ENCODE measurements at places on chromosomes 13 and 19. TPM values are rescaled to one million over a fixed set of nuclear protein-coding genes. Genes with fewer than 3 reads are reported as not detected.
A peak's percentile ranks its signal among the peaks of the same experiment; 100 is the strongest.

DNA sequence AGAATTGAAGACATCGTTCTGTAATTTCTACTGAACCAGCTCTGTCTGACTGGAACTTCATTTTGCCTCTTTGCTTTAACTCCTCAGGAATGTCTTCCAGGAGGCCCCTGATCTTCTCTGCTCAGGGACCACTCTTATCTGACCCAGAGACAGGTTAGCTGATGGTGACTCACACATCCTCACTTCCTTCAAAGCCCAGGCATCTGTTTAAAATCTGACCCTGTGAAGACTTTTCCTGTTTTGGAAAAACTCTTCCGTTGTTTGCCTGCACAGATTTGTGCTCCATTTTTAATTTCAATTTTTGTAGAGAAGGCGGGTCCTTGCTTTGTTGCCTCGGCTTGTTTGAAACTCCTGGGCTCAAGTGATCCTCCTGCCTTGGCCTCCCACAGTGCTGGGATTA, 1.6 kb downstream of the ARL11 start:
- H3K27me3 ChIP-seq, result no peaks in the 10 kb centered on the region
- no peak overlapping the region for H3K4me3 ChIP-seq
- H3K27ac ChIP-seq, result no peak overlapping the region
- H3K36me3 ChIP-seq, result no peaks in the 10 kb centered on the region
- peaks cover 7% of the 10 kb centered on the region for H3K4me1 ChIP-seq

- no peak overlapping the region for H3K27ac ChIP-seq
- peaks cover 47% of the 10 kb centered on the region for H3K27me3 ChIP-seq
- H3K4me3 ChIP-seq, result no peak overlapping the region
- no peaks in the 10 kb centered on the region for H3K36me3 ChIP-seq
Observed at GRCh38 chr13:20190481-20191310, 2.0 kb downstream of the GJB2 start.

DNA sequence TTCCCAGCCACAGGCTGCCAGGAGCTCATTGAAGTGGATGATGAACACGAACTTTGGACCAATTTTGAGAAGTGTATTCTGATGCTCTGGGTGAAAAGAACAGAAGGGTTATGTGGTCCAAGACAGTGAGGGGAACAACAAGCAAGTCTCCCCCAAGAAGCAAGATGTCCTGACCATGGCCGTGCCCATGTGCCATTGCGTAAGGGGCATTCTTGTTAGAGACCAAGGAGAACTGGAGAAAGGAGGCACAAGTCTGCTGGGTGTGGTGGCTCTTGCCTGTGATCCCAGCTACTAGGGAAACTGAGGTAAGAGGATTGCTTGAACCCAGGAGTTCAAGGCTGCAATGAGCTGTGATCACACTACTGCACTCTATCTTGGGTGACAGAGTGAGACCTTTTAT, 27.0 kb upstream of the UBAC2 start:
- H3K4me3 ChIP-seq, result no peak overlapping the region
- H3K27ac ChIP-seq, result no peak overlapping the region
- peaks cover 2% of the 10 kb centered on the region for H3K27me3 ChIP-seq
- H3K36me3 ChIP-seq, result no peaks in the 10 kb centered on the region

- H3K4me1 ChIP-seq, result peaks cover 10% of the 10 kb centered on the region
- no peaks in the 10 kb centered on the region for H3K36me3 ChIP-seq
Observed at GRCh38 chr19:4234142-4234861, 5.0 kb downstream of the EBI3 start.

- no peak overlapping the region for H3K27ac ChIP-seq
- H3K27me3 ChIP-seq, result no peaks in the 10 kb centered on the region
- H3K4me3 ChIP-seq, result no peak overlapping the region
- no peak for DNase-seq
- no peaks in the 10 kb centered on the region for H3K4me1 ChIP-seq
Observed at GRCh38 chr13:100300243-100300642, 211.3 kb downstream of the PCCA start.

DNA sequence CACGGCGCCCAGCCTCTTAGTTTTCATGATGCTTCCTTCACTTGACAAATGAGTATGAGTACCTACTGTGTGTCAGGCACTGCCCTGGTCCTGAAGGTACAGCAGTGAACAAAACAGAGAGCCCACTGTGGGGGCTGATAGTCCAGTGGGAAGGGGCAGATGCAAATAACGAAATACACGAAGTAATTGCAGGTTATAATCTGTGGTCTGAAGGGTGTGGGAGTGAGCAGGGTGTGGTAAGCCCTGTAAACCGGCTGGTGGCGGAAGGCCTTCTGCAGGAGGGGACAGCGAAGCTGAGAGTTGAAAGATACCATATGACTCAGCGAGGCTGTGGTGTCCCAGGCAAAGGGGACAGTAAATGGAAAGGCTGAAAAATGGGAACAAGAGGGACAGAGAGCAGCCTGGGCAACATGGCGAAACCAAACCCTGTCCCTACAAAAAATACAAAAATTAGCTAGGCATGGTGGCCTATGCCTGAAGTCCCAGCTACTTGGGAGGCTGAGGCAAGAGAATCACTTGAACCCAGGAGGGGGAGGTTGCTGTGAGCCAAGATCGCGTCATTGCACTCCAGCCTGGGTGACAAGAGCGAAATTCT, 60.5 kb downstream of the MAP4K1 start:
- peaks cover 17% of the 10 kb centered on the region for H3K27me3 ChIP-seq
- no peak overlapping the region for H3K27ac ChIP-seq
- DNase-seq, result no peak
- H3K4me3 ChIP-seq, result no peak overlapping the region
- peaks cover 11% of the 10 kb centered on the region for H3K4me1 ChIP-seq
- no peaks in the 10 kb centered on the region for H3K36me3 ChIP-seq

The DGKH gene
- total RNA-seq, result 11.7 TPM

DNA sequence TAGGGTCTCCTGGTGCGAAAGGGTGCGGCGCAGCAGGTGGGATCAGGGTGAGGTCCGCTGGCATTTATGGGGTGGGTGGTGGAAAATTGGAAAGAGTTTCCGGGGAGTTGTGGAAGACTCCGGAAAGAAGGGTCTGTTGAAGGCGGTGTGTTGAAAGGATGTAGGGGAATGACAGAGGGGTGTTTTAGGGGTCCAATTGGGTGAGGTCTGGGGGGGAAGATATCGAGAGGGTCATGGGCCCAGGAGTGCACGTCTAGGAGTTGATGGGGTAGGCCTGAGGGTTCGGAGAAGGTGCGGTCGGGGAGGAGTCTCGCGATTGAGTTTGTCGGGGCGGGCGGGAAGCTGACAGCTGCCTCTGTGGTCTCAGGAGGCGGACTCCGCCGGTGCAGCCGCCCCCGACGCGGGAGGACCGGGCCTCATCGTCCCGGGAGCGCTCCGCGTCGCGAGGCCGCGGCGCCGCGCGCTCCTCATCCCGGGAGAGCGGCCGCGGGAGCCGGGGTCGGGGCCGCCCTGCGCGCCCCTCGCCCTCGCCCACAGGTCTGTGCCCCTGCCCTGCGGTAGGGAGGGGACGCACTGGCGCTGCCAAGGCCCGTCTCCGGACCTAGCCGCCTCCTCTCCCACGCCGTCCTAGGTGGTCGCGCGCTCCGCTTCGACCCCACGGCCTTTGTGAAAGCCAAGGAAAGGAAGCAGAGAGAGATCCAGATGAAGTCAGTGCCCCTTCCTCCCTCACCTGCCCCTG, 7.0 kb downstream of the PGLYRP1 start:
- H3K27me3 ChIP-seq, result peaks cover 21% of the 10 kb centered on the region
- H3K27ac ChIP-seq, result no peak overlapping the region
- H3K4me1 ChIP-seq, result peaks cover 16% of the 10 kb centered on the region
- DNase-seq, result peak; percentile 49

The RETN gene
- total RNA-seq, result not detected

DNA sequence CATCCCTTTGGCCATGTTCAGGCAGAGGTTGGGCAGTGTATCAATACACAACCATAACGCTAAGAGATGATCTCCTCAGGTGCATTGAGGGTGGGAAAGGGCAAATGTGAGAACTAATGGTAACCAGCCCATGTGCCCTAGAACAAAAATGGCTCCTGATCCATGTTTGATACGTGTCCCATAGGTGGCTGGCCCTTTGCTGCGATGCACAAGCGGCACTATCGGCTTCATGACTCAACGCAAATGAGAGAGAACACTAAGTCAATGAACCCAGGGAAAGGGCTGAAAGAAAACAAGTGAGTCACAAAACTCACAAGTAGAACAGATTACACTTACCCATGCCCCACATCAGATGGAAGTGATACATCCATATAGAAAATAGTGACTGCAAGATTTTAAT, 201.7 kb downstream of the ABCC4 start:
- H3K4me1 ChIP-seq, result no peaks in the 10 kb centered on the region
- no peak overlapping the region for H3K4me3 ChIP-seq
- peaks cover 52% of the 10 kb centered on the region for H3K36me3 ChIP-seq
- no peaks in the 10 kb centered on the region for H3K27me3 ChIP-seq
- H3K27ac ChIP-seq, result no peak overlapping the region
- no peak for DNase-seq

DNA sequence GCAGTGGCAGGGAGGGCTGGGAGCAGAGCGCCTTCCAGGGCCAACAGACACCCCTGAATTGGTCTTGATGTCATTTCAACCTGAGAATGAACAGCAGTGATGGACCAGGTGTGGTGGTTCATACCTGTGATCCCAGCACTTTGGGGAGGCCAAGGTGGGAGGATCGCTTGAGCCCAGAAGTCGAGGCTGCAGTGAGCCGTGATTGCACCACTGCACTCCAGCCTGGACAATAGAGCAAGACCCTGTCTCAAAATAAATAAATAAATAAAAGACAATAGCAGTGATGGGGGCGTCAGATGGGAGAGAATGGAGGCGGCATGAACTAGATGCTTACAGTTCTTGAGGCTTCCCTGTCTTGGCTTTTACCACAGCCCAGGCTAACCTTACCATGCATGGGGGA, 46.1 kb upstream of the ONECUT3 start:
- no peak overlapping the region for H3K4me3 ChIP-seq
- H3K4me1 ChIP-seq, result no peaks in the 10 kb centered on the region
- H3K27me3 ChIP-seq, result peaks cover 20% of the 10 kb centered on the region
- no peaks in the 10 kb centered on the region for H3K36me3 ChIP-seq
- no peak overlapping the region for H3K27ac ChIP-seq

- no peaks in the 10 kb centered on the region for H3K4me1 ChIP-seq
- no peak overlapping the region for H3K4me3 ChIP-seq
- H3K27ac ChIP-seq, result no peak overlapping the region
- H3K27me3 ChIP-seq, result no peaks in the 10 kb centered on the region
Observed at GRCh38 chr13:73287831-73288230, 229.0 kb downstream of the KLF5 start.

DNA sequence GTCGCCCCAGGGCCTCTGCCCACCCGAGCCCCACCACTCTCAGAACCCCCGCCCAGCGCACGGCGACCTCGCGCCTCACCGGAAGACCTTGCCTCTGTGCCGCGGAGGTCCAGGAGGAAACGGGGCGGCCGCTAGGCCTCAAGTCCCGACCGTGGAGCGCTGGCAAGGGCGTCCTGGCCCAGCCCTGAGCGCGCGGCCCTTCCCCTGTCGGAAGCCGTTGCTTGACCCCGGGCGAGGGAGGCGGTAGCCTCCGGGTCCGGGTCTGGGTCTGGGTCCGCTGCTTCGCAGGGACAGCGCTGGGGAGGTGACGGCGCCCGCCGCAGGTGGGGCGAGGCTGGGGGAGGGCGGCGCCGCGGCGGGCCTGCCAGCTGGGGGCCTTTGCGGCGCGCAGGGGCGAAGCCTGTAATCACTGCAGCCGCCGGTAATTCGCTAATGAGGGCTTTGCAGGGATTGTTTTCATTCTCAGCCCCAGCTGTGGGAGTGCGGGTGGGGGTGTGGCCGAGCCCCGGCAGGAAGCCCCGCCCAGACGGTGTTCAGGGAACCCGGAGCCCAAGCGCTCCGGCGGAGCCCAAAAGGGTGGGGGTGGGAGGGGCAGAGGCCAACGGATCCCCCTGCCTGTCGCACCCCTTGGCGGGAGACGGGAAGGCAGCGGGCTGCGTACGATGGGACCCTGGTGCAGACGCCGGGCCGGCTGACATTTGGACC, 8.6 kb downstream of the C19orf25 start:
- H3K27ac ChIP-seq, result no peak overlapping the region
- peak overlapping the region; percentile 50 for H3K4me3 ChIP-seq
- peaks cover 18% of the 10 kb centered on the region for H3K27me3 ChIP-seq

The TMEM161A gene
- 25.8 TPM for total RNA-seq

GRCh38 chr13:28056426-28056825, 44.0 kb downstream of the FLT3 start:
- no peak overlapping the region for H3K4me3 ChIP-seq
- no peak for DNase-seq
- peaks cover 18% of the 10 kb centered on the region for H3K27me3 ChIP-seq
- no peak overlapping the region for H3K27ac ChIP-seq

- no peak overlapping the region for H3K27ac ChIP-seq
- H3K4me3 ChIP-seq, result no peak overlapping the region
- no peak for DNase-seq
- no peaks in the 10 kb centered on the region for H3K36me3 ChIP-seq
- H3K4me1 ChIP-seq, result no peaks in the 10 kb centered on the region
Observed at GRCh38 chr13:101695870-101696516, 243.5 kb downstream of the ITGBL1 start.

DNA sequence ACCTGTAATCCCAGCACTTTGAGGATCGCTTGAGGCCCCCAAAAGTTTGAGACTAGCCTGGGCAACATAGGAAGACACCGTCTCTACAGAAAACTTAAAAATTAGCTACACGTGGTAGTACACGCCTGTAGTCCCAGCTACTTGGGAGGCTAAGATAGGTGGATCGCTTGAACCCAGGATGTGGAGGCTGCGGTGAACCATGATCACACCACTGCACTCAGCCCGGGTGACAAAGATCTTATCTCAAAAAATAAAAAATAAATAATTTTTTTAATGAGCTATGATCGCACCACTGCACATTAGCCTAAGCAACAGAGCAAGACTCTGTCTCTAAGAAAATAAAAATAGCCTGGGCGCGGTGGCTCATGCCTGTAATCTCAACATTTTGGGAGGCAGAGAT, 6.6 kb downstream of the RCBTB2 start:
- H3K27ac ChIP-seq, result no peak overlapping the region
- no peak overlapping the region for H3K4me3 ChIP-seq

- no peak for DNase-seq
- no peak overlapping the region for H3K27ac ChIP-seq
- no peaks in the 10 kb centered on the region for H3K27me3 ChIP-seq
- no peak overlapping the region for H3K4me3 ChIP-seq
Observed at GRCh38 chr13:112242777-112243176, 133.4 kb upstream of the SPACA7 start.

DNA sequence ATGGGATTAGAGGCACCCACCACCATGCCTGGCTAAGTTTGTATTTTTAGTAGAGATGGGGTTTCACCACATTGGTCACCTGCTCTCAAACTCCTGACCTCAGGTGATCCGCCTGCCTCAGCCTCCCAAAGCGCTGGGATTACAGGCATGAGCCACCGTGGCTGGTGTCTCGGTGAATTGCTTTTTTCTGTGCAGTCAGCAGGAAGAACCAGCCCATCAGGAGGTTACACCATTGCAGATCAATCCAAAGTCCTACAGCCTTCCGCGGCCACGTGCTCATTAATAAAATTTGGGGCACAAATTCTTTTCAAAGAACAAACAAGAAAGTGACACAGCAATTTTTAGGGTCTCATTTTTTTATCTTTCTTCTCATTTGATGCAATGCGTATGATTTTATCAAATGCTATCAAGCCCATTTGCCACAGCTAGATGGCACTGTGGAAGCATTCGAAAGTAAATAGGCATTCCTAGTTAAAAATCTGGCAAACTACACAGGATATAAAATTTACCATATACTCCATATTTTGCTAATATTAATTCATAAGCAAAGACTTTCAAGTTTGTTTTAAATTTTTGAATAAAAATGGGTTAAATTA, 54.4 kb upstream of the ZNF835 start:
- no peaks in the 10 kb centered on the region for H3K27me3 ChIP-seq
- DNase-seq, result no peak
- H3K4me3 ChIP-seq, result no peak overlapping the region
